ENCODE measurements at places on chromosomes 1 and 21. TPM values are rescaled to one million over a fixed set of nuclear protein-coding genes. Genes with fewer than 3 reads are reported as not detected.

Gene KCNT2
- 13.3 TPM for total RNA-seq

Gene SLC6A9
- total RNA-seq = 7.8 TPM

Gene CHODL
- total RNA-seq = 0.24 TPM

Gene AMY2A
- total RNA-seq = not detected

Gene TMEM200B
- total RNA-seq = 23.6 TPM

Gene FAM72D
- total RNA-seq = not detected

Gene TUFT1
- 5.4 TPM for total RNA-seq

GRCh38 chr21:41920476-41920875 is 33.3 kb downstream of the C2CD2 start:
- peak; percentile 43 for DNase-seq

DNA sequence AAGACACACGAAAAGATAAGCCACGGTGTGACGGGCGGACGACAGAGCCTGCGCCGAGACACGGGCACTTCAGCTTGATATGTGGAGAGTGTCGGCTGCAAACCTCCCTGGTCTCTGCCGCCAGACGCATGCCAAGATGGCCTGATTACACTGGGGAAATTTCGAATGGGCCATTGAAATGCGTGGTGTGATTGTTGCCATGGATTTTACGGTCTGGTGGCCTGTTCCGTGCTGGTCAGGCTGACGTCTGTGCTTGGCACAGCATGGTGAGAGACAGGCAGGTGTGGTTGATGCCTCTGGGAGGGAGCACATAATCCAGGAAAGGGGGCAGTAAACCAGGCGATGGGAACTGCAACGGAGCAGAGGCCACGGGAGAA is 105.6 kb upstream of the TMPRSS2 start:
- no peak for DNase-seq

DNA sequence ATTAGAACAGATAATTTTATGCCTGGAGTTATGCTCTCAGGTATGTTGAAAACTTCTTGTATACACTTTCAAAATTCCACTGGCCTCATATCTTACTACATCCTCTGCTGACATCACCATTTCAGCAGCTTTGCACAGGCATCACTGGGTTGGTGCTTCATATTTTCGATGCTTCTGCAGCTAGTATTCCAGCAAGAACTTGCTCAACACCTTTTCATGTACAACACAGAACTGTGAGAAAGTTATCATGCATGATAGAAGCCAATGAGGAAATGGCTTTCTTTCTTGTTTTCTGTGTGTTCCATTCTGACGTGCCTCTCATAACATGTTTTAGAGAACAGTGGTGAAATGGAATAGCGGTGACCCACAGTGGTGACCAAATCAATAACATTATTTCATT is 5.1 kb upstream of the GBP5 start:
- no peak for DNase-seq

GRCh38 chr1:2880812-2881295 is 79.4 kb upstream of the TTC34 start:
- DNase-seq = no peak

DNA sequence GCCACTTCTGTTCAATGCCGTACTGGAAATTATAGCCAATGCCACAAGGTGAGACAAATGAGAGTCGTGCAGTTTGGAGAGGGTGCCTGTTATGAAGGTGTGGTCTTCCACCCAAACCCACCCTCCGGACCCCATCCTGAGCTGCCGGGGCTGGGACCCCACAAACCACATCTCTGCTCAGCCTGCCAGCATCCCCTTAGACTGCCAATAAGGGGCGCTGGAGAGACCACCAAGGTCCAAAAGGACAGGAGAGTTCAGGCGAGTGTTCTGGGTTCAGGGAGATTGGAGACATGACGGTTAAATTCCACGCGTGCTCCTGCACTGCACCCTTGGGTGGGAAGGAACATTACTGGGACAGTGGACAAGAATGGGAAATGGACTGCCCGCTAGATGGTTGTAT is 48.7 kb upstream of the COL18A1 start:
- DNase-seq = no peak

- DNase-seq = peak; percentile 81
Observed at GRCh38 chr1:66350001-66350547, 183.9 kb upstream of the SGIP1 start.

DNA sequence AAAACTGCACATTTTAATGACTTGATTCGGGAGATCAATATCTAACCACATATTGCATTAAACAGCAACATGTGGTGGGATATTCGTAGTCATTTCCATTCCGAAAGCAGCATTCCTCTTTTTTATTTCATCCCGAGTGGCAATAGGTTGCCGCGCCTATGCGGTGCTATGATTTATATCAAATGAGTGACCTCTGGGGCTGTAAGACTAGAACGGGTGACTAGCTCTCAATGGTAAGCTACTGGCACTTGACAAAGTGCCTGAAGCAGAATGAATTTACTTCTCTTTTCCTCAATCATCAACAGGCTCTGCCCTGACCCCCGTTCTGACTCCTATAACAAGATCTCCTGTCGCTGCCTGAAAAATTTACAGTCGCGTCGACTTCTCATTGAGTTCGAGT is 162.3 kb downstream of the ZNF281 start:
- no peak for DNase-seq

DNA sequence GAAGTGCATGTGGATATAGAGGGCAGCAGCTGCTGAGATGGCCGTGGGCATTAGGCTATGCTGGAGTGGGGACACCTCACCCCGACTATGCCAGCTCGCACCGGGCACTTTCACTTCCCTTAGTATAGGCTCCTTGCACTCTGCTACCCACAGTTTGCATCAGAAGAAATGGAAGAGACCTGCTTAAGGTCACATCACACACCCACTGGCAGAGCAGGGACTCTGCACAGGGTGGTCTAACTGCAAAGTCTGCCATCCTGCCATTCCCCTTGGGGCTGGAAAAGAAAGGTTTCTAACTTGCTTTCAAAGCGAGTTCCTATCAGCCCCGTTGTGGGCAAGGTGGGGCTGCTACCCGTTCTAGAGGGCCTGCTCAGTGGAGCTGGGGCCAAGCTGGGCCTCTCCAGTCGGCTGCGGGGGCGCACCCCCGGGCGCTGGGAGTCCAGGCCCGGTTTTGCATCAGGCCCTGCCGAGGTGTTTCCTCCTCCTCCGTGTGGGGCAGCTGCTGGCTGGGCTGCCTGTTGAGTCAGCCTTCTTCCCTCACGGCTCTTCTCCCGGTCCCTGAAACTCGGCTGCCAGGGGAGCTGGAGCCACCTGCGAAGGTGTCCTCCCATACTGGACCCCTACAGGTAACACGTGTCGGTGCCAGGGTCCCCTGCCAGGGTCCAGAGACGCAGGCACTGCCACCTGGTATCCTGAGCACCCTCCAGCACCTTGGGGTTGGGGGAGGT is at the start of gene SYTL1:
Gene SYTL1, plus strand, starts transcription at position 498 of the 728 bp plus-strand sequence. CDS start 3,313 bp downstream, outside the sequence.
- DNase-seq = peak; percentile 83

DNA sequence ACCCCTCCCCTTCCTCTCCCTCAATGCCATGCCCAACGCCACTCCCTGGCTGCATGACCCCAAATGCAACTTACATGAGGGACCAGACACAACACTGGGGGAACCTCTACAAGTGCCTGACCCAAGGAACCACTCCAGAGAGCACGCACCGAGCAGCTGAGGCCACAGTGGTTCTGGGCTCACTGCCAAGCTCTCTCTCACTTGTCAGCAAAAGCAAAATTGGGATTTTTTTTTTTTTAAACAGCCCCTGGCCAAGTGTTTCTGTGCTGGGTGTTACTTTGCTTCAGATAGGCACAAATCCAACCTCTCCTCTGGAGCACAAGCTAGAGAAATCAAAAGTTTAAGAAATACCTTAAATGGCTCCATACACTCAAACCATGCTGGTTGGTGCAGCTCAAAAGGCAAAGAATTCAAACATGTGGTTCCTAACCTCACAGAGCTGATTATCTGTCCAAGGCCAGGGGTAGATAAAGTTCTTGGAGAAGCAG is 363.0 kb downstream of the SETD4 start:
- DNase-seq = peak; percentile 91

DNA sequence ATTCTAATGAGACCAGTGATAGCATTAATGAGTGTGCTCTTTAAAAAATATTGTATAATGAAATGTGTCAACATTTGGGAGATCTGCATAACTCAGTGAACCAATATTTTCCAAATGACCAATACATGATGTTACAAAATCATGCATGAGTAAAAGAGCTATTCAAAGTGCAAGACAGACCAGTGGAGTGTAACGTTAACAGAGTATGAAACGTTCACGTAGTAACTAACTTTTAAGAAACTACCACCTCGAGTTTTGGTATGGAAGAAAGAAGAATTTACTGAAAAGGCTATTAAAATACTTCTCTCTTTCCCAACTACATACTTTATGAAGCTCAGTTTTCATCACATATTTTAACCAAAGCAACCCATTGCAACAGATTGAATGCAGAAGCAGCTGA is 9.6 kb upstream of the SLC6A9 start:
- DNase-seq = no peak

DNA sequence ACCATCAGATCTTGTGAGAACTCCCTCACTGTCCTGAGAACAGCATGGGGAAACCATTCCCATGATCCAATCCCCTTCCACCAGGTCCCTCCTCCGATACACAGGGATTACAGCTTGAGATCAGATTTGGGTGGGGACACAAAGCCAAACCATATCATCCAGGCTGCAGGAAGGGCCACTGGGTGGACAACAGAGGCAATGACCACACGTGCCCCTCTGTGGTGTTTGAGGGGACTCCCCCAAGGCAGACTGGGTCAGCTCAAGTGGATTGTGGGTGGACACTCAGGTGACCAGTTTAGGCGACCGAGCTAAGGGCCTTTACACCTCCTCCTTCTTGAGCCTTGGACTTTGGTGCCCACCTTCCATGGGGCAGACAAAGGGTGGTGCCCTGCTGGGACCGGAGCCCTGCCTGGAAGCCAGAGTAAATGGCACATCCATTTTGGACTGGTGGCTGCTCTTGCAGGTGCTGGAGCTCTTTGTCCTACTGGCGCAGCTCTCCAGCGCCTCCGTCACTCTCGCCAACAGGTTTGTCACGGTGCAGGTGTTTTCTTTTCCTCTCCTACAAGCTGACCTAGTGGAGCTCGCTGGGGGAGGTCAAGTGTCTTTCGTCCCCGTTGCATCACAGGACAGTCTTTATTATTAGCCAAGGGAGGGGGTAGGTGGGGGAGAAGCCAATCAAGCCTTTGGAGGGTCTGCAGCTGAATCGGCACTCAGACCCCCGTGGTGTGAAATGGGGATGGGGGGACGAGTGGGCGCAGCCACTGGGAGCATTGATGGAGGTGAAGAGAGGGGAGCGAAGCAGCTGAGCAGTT is 37.6 kb downstream of the CRYAA start:
- DNase-seq = peak; percentile 76

GRCh38 chr1:218643281-218643680 is 298.1 kb downstream of the TGFB2 start:
- DNase-seq = no peak

- peak; percentile 86 for DNase-seq
Observed at GRCh38 chr1:96966536-96967138, 245.1 kb downstream of the PTBP2 start.

GRCh38 chr1:82598812-82599211 is 798.1 kb downstream of the ADGRL2 start:
- DNase-seq = no peak

DNA sequence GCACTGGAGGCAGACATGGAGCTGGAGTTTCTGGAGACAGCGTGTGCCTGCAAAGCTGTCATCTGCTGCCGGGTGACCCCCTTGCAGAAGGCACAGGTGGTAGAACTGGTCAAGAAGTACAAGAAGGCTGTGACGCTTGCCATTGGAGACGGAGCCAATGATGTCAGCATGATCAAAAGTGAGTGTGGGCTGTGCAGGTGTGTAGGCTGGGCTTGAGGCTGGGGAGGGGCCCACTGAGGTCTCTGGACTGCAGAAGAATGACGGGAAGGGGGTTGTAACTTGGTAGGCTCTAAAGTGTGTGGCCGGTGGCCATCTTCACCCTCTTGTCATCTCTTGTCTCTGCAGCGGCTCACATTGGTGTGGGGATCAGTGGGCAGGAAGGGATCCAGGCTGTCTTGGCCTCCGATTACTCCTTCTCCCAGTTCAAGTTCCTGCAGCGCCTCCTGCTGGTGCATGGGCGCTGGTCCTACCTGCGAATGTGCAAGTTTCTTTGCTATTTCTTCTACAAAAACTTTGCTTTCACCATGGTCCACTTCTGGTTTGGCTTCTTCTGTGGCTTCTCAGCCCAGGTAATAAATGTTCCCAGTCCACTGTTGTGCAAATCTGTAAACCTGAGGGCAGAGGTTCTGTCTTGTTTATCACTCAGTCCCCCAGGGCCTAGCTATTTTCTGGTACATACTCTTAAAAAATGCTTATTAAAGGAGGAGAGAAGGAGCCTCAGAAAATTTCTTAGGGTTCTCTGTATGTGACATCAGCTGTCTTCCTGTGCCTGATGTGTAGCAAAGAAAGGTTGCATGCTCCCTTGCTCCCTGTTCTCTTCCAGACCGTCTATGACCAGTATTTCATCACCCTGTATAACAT is 19.9 kb downstream of the ATP8B2 start:
- peak; percentile 86 for DNase-seq

GRCh38 chr1:170410401-170411166 is 121.4 kb upstream of the GORAB start:
- DNase-seq = no peak

GRCh38 chr21:33586927-33587326 is 1.6 kb downstream of the DONSON start:
- no peak for DNase-seq

- peak; percentile 89 for DNase-seq
Observed at GRCh38 chr1:12486401-12487005, 131.5 kb downstream of the DHRS3 start.

- no peak for DNase-seq
Observed at GRCh38 chr1:236030534-236030933, 34.4 kb downstream of the NID1 start.

DNA sequence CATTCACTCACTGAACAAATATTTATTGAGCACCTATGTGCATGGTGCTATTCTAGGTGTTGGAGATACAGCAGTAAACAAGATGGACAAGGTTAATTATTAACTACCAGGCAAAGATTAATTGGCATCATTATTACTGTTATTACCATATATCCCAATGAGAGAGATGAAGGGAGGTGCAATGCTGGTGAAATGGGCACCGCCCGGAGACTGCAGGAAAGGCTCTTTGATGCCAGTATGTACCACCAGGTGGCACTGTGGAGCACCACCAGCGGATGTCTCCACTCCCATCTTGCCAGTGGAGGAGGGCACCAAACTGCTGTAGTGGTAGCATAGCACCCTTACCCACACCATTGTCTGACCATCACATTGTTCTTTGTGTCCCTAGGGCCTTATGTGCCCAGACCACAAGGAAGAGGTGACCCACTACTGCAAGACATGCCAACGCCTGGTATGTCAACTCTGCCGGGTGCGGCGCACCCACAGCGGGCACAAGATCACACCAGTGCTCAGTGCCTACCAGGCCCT is 3.0 kb downstream of the TRIM46 start:
- peak; percentile 94 for DNase-seq
